ENCODE measurements at places on chromosomes 7 and 10.

DNA sequence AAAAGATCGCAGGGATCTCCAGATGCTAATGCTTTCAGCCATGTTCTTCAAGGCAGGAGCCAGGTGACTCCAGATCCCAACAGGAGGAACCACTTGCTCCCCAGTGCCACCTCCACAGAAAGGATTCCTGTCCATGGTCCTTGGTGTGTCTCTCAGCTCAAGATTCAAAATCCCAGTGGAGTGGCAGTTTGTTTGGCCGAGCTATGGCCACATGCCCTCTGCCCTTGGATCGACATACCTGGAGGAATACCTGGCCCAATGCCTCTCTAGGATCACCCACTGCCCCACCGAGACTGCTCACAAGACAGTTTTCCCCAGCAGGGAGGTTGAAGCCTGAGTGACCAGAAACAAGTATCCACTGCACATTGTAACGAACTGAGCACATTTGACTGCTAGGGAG is 3.9 kb upstream of the GPRIN2 start:
- no peak for DNase-seq

- no peak for DNase-seq
Observed at GRCh38 chr10:113165673-113166072, 215.6 kb downstream of the TCF7L2 start.

- peak; percentile 82 for DNase-seq
Observed at GRCh38 chr7:149497467-149498261, at the start of gene ZNF746. ZNF746 (minus strand) TSS chr7:149497809; CDS start chr7:149497536, 273 bp downstream.

DNA sequence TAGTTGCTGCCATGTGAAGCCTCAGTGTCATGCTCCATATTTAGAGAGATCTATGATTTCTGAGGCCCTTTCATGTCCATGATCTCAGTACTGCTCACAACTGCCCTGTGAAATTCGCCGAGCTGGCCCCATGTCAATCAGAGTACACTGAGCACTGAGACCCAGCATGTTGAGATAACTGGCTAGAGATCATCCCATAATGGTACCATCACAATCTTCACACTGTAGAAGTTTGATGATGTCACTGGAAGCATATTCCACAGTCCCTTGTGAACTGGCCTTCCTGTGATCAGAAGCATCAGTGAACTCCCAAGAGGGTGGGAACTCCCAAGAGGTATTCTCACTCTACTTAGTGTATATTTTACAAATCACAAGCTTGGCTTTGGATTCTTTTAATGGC is 116.0 kb downstream of the EGFR start:
- DNase-seq = no peak

GRCh38 chr10:47041396-47042198 is 130.4 kb downstream of the PTPN20 start:
- DNase-seq = no peak

DNA sequence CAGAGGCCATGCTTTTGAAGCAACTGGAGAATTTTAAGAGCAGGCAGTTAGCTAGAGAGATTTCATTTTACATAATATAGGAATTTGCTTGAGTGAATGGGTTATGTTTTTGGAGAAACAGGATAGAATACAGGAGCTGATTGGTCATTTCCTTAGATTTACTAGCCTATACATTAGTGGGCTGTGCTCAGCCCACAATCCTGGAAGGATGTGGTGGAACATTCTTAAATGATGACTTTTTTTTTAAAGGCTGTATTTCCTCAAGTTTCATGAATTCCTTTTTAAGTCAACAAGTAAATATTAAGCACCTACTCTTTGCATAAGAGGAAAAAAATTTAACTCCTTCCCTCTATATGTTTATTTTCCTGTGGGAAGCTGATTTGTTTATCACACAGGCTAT is 314.4 kb upstream of the BMPER start:
- DNase-seq = no peak

- DNase-seq = no peak
Observed at GRCh38 chr10:86715156-86715795, 41.1 kb upstream of the BMPR1A start.

- no peak for DNase-seq
Observed at GRCh38 chr10:77666821-77667220, 29.2 kb upstream of the KCNMA1 start.

GRCh38 chr7:14698239-14698638 is 204.3 kb downstream of the DGKB start:
- no peak for DNase-seq

DNA sequence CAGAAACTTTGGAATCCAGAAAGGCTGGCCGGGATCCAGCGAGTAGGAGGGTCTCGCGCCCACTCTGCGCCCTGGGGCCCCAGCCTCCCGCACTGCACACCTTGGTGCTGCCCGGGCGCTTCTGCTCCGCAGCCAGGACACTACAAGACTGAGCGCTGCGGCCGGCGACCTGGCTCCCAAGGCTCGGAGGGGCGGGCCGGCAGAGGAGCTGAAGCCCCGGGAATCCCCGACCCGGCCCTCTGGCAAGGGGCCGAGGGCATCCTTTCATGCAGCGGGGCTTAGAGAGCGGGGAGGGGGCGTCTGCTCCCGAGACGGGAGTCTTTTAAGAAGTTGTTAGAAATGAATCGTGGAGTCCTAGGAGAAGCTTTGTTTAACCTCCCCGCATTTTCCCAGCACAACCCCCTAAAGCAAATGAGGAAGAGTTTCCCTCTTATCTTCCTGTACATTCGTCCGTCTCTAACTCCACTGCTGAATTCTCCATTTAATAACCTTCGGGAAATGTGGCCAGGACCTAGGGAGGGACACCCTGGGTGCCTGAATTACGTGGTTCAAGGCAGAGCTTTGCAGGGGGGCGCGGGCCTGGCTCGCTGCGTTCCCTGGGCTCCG is 1.1 kb downstream of the VWC2 start:
- no peak for DNase-seq

- no peak for DNase-seq
Observed at GRCh38 chr7:8283968-8284367, 22.0 kb upstream of the ICA1 start.

DNA sequence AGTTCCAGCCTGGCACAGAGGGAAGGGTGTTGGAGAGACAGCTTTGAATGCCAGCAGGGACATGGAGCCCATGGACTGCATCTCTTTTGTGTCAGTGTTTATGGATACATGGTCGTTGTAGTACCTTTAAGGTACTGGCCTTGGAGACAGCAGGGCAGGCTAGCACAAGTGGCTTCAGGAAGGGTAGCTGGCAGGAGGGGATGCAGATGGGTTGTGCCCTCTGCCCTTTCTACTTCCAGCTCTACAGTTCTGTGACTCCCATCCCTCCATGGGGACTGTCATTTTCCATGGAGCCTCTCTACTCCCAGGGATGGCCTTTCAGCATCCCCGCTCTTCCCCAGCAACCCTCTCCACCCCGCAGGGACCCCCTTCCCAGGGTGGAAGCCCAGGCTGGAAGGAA is 25.1 kb downstream of the POLL start:
- no peak for DNase-seq

DNA sequence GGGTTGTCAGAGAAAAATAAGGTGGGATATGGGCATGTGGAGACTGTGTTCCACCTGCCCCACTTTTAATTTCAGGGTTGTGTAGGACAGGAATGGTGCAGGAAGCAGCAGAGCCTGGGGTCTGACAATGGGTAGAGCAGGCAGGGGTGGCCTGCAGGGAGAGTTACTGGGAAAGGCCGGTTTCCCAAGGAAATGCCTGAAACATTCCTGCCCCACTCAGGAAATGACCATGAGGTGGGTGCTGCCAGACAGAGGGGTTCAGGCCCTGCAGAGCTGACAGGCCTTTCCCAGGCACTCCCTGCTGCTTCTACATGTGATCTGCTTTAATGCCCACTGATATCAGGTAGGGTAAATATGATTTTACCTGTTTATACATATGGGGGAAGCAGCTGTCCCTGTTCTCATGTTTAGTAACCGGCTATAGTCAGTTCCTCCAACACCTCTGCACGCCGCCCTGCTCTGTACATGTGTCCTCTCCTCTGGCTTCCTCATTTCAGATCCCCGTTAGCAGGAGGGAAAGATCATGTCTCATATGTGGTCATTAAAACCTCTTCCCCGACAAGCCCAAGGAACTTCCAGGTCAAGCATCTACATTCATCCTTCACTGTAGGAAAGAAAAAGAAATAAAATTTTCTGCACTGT is 118.6 kb upstream of the PRSS58 start:
- DNase-seq = no peak

DNA sequence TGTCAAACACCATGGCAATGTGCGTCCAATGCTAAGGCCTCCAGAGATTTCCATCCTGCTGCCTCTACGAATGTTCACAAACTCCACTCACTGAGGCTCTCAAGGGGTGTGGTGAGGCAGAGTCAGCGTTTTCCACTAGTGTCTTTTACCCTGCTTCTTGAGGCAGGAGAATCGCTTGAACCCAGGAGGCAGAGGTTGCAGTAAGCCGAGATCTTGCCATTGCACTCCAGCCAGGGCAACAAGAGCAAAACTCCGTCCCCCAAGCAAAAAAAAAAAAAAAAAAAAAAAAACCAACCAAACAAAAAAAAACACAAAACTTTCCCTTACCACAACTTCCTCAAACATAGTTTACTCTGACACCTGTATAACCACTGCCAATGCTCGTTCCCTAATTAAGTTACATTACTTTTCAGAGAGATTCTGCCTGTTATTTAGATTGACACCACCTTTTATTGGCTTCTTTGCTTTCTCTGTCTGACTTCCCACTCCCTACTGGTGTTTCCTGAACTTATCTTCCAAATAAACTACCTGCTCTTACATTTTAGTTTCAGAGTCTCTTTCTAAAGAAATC is 102.1 kb upstream of the ZNF746 start:
- no peak for DNase-seq
